NCI-H460 (cell line): ENCODE measurements at places on chromosomes 1 and 21.

DNA sequence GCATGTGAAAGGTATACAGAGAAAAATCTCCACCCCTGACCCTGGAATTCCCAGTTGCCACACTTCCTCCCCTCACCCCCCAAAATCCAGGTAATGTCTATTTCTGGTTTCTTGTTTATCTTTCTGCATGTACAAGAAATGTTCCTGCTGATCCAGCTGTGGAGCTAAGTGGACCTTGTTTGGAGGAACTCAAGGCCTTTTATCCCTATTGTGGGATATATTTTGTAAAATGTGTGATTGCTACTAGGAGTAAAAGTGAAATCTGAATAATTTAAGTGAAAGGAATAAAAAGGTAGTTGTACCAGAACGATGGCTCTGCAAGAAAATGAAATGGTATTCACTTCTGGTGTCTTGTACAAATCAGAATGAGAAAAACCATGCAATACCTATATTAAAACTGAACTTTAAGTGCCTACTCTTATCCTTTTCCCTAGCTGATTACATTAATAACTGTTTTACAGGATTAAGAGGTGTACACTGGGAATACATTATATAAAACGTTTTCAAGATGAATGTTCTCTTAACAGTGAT is 3.0 kb downstream of the SPEN start:
- no peak for DNase-seq

DNA sequence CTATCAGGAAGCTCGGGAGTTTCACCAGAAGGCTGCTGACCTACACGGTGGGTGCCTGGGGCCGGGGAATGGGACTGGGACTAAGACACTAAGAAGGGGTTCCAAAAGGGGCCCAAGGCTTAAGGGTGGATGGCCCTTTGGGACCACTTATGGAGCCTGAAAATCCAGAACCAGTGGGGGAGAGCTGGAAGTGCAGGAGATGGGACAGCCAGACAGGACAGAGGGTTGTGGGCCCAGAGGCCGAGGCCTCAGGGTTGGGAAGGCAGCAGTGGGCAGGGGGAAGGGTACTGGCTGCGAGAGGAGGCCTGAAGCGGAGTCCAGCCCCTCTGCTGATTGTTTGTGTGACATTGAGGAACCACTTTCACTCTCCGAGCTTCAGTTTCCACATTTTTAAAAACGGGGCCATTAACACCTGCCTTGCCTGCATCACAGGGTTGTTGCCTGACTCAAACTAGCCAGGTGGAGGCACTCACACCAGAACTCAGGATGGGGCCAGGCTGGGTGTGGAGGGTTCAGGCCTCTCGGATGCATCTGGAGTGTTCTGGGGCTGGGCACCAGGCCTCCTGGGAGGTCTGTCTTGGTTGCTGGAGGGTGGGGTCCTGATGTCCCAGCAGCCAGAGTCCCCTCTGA is 3.0 kb downstream of the TTC24 start:
- DNase-seq, result no peak

GRCh38 chr1:55378582-55378981 is 163.4 kb upstream of the USP24 start:
- DNase-seq, result no peak

GRCh38 chr1:245997471-245998258 is 509.4 kb downstream of the SMYD3 start:
- no peak for DNase-seq

DNA sequence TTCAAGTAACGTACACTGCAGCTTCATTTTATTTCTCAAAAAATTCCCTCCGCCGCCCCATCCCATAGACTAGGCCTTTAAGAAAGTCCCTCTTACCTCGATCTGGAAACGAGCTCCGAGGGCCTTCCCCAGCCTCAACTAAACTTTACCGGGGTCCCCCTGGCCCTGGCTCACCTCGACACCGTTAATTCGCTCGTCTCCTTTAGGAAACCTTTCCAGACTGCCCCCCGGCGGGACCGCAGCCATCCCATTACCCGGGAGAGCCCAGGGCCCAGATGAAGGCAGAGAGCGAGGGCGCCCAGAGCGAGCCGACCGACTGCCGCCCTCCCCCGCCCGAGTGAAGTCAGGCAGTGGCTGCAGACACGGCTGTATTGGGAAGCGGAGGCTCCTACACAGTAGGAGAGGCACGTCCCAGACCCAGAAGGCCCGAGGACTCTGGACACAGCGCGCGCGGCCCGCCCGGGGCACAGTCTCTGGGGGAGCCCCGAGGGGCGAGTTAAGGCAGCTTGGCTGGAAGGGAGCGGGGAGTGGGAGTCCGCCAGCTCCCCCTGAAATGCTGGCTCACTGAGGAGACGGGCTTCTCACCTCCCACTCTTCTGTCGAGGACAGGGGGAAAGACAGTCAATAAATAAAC is 14.6 kb downstream of the SEMA6C start:
- DNase-seq, result no peak

DNA sequence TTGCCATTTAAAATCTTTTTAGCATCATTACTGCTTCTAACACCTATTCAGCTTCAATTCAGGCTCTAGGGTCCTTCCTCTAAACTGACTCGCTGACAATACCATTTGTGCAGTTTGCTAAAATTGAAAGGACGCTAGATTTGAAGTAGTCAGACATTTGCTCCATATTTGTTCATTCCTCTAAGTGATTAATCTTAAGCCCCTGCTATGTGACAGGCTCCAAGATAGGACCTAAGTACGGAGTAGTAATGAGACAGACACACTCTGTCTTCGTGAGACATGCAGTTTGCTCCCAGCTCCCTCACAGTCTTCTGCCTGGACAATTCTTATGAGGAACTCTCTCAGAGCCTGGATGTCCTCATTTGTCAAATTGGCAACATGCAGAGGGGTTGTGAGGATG is 26.1 kb upstream of the CD53 start:
- no peak for DNase-seq

DNA sequence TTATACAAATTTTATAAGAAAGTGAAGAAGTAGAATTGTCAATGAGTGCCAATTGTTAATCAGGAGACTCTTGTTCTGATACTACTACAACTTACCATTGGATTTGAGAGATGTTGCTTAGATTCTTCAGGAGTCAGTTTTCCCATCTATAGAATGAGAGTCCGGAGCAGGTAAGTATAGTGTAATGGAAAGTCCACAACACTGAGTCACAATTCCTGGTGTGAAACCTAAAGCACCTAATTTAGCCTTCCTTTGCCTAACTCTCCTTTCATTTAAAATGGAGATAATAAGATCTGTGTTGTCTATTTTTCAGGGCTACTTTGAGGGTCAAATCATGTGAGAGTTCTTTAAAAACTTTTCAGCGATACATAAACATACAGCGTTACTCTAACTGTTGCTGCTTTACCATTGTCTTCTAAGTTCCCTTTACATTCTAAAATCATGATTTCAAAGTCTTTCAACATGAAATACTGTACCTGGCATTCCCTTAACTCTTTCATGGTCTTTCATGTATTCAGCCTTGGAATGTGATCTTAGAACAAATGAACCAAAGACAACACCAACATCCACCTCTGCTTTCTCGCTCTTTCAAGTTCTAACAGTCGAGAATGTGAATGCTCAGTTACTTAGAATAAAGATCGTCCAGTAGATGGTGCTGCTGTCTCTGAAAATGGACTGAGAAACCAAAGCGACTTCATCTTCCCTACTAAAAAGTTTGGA is 90.9 kb downstream of the SLC30A10 start:
- DNase-seq, result peak; percentile 69

- DNase-seq, result no peak
Observed at GRCh38 chr1:46342084-46342656, 1.6 kb downstream of the NSUN4 start.

GRCh38 chr1:40332695-40333094 is 15.6 kb upstream of the COL9A2 start:
- DNase-seq, result no peak
